Caki2 (cell line): ENCODE measurements at places on chromosomes 3 and 15.

- peak; percentile 14 for DNase-seq
Observed at GRCh38 chr3:46356909-46357308, 3.0 kb downstream of the CCR2 start.

DNA sequence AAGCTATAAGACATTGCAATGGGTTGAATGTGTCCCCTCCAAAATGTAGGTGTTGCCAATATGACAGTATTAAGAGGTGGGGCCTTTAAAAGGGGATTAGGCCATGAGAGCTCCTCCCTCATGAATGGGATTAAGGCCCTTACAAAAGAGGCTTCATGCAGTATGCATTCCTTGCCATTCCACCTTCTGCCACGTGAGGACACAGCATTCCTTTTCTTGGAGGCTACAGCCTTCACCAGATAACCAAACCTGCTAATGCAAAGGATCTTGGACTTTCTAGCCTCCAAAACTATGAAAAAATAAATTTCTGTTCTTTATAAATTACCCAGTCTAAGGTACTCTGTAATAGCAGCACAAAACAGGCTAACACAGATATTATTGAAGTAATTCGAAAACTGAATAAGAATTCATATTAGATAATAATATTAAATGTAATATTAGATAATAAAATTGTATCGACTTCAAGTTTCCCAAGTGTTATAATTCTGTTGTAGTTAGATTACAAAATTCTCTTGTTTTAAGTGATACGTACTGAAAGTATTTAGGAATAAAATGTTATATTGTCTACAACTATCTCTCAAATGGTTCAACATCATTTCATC lies 29.4 kb upstream of the ATP8B4 start:
- peak; percentile 43 for DNase-seq

DNA sequence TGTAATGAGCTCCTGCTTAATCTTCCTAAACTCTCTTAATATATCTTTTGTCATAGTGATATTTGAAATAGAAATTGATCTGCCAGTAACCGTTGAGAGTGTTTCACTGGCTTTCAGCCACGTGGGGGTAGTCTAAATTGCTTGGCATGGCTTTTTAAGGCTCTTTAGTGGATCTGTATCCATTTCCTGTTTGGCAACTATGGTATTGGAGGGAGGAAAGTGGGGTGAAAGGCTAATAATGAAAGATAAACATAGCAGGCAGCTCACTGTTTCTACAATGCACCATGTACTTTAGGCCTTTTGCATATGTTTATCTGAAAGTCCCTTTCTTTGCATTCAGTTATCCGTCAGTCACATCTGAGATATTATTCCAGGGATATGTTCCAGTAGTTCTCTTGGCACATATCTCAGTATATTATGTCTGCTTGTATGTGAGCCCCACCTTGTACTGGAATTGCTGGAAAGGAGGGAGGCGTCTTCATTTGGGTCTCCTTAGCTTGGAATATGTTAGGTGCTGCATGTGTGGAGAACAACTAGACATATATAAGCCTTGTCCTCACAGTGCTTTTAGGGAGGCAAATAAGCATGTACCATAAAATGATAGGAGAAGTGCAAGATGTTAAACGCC lies 10.8 kb downstream of the TOPAZ1 start:
- DNase-seq = no peak

- peak; percentile 84 for DNase-seq
Observed at GRCh38 chr15:101615986-101616848, 36.0 kb downstream of the TM2D3 start.

GRCh38 chr3:95044101-95044500 lies 981.2 kb downstream of the NSUN3 start:
- no peak for DNase-seq

GRCh38 chr15:48682942-48683651 lies 37.6 kb upstream of the FBN1 start:
- DNase-seq = no peak

DNA sequence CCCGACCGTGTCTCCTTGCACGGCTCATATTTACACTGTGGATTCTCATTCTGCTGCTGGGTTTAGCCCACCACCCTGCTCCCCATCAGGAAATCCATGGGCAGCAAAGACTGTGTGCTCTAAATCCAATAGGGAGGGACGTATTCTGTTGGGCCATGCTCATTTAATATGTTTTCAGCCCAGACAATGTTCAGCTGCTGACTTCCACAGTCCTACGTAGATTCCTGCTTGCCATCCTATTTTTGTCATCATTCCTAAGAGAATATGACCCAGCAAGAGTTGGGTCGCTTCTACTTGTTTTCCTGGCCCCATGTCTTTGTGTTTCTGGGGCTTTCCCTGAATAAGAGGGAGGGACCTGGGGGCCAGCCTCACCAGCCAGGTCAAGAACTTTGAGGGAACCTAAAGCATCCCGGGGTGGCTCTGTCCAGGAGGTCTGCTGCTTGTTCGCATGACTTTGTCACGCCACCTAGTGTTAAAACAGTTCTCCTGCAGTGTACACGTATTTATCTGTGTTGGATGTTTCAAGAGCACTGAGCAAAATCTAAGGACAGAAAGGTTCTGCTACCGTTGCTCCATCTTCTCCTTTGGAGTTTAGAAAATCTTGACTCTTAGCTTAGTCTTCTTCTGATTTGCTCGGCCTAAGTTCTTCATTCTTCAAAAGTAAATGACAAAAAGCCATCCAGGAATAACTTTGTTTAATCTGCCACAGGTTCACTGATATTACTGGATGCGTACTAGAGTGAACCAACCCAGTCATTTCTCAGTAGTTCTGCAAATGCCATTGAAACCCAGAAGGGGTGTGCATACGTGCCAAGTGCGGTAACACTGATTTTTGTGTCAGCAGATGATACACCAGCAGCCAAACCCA lies 79.8 kb upstream of the NR2E3 start:
- DNase-seq = peak; percentile 42

DNA sequence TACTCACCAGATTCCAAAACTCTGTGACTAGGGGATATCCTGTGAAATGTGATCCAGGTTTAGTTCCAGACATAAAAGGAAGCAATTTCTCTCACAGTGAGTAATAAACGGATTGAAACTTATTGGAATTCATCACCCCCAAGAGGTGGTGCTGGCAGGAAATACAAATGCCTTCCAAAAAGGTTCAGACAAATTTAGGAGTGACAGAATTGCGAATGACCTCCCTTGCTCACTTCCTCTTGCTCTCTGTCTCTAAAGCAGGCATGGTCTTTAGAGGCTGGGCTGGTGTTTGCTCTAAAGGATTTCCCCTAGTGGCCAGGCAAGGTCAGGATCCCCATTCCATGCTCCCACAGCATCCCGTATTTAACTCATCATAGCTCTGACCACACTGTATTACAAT lies 449.4 kb upstream of the PPP2R3A start:
- DNase-seq = no peak

DNA sequence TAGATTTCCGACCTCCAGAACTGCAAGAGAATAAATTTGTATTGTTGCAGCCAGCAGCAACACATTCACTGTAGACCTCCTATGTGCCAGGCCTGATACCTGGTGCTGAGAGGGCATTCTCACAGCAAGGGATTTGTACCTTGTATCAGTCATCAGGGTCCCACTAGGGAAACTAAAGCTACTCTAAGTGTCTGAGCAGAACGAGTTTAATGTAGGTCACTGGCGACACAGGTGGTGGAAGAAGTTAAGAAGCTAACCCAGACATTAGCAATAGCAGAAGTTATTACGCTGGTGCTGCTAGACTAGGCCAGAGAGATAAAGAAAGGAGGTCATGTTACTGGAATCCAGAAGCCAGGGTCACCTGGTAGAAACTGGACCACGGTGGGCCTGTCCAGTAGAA lies 60.5 kb upstream of the BCL6 start:
- DNase-seq = no peak

GRCh38 chr15:66110864-66111263 lies 142.7 kb downstream of the MEGF11 start:
- no peak for DNase-seq

DNA sequence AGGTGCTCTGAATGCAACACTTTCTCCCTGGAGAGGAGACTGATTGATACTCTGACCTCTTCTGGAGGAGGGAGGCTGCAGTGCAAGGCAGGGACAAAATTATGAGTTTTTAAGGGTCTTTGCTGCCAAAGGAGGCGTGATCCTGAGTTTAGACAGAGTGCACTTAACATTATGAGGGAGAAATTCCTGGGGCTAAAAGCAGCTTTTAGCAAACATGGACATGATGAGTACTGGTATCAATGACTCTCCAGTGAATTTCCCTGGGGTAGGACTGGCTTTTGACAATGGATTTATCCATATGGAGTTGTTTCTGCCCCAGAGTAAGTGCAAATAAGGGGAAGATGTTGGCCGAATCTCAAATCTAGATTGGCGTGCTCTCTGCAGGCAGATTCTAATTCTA lies 133.1 kb downstream of the THSD4 start:
- DNase-seq = no peak

- no peak for DNase-seq
Observed at GRCh38 chr3:181292984-181293383, 303.4 kb upstream of the DNAJC19 start.

DNA sequence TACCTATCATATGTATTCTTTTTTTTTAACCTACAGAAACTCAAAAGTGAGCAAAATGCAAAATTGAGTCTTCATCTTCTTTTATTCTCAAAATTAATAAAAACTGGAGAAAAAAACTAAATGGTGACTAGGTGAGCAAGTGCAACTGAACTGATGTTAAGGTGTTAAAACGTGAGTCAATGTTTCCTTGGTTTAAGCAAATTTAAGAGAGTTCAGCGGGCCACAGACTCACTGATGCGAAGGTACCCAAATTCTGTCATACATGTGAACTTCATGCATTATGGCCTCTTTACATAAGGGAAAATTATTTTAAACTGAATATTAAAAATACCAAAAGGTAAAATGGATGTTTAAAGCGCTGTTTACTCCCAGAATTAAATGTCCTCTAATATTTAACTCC lies 206.6 kb downstream of the FOXP1 start:
- DNase-seq = no peak

- no peak for DNase-seq
Observed at GRCh38 chr3:2839876-2840275, 270.3 kb downstream of the IL5RA start.

DNA sequence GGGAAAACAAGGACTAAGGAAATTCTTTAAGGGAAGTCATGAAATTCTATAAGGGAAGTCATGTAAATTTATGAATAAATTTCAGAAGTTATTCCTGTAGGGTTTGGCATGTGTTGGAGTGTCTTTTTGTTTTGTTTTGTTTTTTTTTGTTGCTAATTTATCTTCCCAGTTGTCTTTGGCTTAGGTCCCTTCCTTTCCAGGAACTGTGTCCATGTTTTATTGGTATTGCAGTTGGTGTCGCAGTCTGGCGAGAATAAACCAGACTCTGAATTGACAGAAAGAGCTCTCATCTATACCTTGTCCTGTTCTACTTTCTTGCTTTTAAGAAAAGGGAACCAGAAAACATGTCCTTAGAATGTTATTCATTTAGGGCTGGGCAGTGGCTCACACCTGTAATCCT lies 57.6 kb downstream of the SGO1 start:
- no peak for DNase-seq

GRCh38 chr3:100093831-100094230 lies 20.5 kb downstream of the FILIP1L start:
- no peak for DNase-seq

- DNase-seq = no peak
Observed at GRCh38 chr3:130901463-130902204, 7.8 kb downstream of the ATP2C1 start.

DNA sequence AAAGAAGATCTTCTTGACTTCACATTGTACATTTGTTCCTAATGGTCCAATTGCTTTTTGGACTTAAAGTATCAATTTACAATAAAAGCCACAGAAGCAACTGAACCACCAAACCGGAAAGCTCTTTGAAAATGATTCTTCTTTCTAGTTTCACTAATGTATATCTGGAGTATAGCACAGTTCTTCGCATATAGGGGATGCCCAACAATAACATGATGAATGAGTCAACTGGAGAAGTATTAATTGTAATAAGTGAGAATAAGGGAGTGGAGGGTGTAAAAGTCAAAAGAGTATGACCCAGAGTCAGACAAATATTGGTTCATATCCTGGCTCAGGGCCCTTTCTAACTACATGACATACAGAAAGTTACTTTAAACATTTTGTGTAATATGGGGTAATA lies 425.2 kb downstream of the ZBTB20 start:
- DNase-seq = no peak

DNA sequence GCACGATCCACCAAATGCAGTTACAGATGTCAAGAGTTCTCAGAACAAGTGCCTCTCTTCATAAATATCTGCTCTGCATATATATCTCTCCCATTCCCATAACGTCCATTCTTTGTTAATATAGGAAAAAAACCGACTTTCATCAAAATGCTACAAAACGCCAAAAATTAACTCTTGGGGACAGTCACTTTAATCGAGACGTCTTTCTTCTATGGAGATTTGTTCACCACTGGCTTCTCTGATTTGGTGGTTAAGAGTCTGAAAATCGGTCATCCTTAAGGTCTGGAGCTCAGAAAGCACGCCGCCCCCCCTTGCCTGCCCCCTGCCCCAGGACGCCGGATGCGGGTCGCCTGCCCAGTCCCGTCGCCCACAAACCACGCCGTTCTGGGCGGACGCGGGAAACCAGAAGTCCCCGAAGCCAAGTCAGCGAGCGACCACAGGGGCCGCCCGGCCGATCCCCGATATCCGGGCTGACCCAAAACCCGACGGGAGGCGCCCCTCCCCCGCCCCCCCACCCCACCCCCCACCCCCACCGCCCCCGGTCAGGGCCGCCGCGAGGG lies 252.7 kb downstream of the TJP1 start:
- peak; percentile 12 for DNase-seq

DNA sequence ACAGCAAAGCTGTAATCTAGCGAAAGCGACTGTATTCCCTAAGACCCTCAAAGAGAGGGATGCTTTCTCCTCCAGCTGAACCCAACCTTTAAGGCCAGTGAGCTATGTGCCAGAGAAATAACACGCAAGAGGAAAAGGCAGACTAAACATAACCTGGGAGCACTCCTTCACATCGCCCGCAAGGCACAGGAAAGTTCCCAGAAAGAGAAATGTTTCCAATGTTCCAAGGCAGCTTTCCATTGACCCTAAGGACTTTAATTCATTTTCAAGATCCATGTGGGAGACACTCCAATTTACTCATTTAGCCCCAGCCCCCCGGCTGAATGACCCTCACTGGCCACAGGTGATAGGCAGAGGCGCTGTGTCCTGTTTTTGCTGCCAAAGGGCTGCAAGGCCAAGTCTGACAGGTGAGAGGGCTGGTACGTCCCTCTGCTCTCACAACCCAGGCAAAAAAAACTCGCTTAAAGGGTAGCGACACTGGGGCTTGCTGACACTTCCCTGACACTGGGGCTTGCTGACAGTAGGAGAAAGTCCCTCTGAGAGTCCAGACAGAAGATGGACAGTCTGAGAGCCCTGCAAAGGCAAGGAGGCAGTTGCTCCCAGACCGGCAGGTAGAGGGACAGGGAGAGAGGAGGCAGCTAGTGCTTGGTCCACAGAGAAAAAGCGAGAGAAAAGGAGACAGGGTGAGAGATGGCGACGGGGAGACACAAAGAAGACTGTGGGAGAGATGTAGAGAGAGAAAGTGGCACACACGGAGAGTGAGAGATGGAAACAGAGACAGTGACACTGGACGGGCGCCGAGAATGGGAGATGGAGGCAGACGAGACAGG lies 702 bp downstream of the ARHGEF3 start:
- DNase-seq = no peak

- DNase-seq = no peak
Observed at GRCh38 chr3:43874290-43874689, 183.6 kb downstream of the ABHD5 start.

- DNase-seq = no peak
Observed at GRCh38 chr15:70160267-70160666, 62.5 kb upstream of the TLE3 start.

GRCh38 chr3:98777286-98777685 lies 14.1 kb downstream of the ST3GAL6 start:
- no peak for DNase-seq
